Stimulated activated naive CD8-positive, alpha-beta T cell treated with anti-CD3 and anti-CD28 coated beads, Interleukin-15, amount 100 ng/mL, for 72 hours (primary cell): ENCODE measurements at places on chromosomes 2 and 18.

GRCh38 chr2:163610817-163611556, 124.8 kb downstream of the FIGN start:
- DNase-seq: no peak

GRCh38 chr18:21196426-21196825, 45.6 kb upstream of the GREB1L start:
- no peak for DNase-seq

DNA sequence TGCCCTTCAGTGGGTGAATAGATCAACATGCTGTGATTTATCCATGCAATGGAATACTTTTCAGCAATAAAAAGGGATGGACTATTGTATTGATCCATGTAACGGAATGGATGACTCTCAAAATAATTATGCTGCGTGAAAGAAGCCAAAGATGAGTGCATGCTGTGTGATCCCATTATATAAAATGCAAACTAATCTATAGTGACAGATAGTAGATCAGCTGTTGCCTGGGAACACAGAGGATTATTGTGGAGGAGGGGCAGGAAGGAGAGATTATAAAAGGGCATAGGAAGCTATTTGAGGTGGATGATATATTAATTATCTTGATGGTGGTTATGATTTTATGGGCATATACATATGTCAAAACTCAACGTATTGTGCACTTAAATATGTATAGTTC, 55.5 kb upstream of the ADAM23 start:
- no peak for DNase-seq

GRCh38 chr2:62297624-62298010, 101.7 kb downstream of the B3GNT2 start:
- DNase-seq: no peak

DNA sequence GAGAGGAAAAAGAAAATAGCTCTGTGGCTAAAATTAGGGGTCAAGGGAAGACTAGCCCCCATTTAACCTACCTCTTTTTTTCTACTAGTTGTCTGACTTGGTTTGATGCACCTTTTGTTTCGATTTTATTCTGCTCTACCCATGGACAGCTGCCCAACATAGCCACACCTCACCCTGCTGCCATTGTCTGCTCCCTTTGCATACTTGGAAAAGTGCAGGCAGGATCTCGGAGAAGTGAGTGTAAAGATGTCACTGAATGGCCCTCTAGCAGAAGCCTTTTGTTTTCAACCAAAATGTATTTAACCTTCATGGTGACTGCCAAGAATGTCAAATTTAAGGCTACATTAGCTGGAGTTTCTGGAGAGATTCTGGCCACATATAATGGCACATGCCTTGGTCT, 62.9 kb downstream of the SETBP1 start:
- no peak for DNase-seq

DNA sequence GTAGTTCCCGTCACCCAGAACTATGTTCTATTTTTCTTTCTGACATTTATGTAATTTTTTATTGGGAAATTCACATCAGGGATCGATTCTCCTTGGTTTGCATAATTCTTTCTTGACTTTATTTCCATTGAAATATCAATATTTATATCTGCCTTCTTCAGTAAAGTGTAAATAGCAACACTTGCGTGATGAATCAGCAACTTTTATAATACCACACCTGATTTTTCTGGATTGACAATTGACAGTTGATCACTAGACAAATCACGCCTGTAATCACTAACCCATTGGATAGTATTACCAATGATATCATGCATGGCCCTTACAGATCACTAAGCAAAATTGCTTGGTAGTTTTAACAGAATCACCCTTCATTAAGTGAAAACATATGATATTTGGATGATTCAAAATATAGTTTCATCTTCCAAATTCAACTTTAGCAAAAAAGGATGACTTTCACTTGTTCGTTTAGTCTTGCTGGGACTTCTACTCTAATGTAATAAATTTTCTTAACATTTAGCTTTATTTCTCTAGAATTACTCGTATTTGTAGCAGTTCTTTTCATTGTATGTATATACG, 139.0 kb upstream of the RASGRP3 start:
- no peak for DNase-seq

DNA sequence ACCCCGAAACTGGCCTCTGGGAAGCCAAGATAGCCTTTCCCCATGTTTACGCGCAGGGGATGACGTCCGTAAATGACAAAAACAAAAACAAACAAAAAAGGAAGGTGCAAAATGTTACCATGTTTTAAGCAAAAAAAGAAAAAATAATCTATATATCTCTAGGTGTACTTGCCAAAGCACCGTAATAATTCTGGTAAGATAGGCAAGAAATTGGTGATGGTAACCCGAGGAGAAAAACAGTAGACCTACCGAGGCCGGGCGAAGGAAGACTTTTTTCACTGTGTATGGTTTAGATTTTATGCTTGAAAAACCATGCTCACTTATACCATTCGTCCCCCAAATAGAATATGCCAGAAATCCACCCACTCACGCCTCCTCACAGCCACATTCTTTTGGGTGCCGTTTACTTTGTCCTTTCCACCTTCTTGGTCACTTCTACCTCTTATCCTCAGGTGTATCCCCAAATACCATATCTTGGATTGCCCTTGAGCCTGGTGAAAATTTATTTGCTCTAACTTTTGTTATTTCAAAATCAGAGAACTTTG, 8.0 kb downstream of the GATA6 start:
- DNase-seq: no peak

- peak; percentile 16 for DNase-seq
Observed at GRCh38 chr2:169095621-169096105, 26.3 kb downstream of the DHRS9 start.

DNA sequence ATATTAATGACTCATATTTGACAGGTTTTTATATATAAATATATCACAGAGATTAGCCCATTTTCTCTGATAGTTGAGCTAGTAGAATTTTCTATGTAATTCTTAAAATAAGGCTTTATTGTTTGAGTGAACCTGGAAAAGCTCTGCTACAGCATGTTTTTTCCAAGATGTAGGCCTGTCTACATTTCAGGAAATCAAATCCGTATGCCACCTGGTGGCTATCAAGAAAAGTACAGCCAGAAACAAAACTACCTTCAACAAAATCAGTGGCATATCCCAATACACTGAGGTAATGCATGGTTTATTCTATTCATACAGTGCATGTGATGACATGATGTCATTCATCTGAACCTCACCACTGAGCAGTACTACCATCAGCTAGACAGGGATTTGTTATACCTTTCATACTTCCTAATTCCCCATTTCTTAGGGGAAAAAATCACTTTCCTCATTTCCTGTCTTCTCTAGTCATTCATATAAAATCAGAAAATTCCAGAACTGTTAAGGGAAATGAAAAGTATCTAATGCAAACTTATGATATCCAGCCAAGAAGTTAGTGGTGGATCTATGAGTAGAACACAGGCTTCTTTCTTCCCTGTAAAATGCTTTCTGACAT, 310.4 kb upstream of the SYT4 start:
- DNase-seq: no peak

- no peak for DNase-seq
Observed at GRCh38 chr2:36354811-36355150, 797 bp upstream of the CRIM1 start.

GRCh38 chr2:123209202-123209601, 815.9 kb upstream of the CNTNAP5 start:
- no peak for DNase-seq

- no peak for DNase-seq
Observed at GRCh38 chr2:84957771-84958134, 13.2 kb upstream of the KCMF1 start.

- no peak for DNase-seq
Observed at GRCh38 chr2:101286684-101287083, 21.8 kb downstream of the RNF149 start.

GRCh38 chr2:237934186-237934585, 32.6 kb upstream of the UBE2F start:
- no peak for DNase-seq
